ENCODE measurements at places on chromosomes 5 and 9.

DNA sequence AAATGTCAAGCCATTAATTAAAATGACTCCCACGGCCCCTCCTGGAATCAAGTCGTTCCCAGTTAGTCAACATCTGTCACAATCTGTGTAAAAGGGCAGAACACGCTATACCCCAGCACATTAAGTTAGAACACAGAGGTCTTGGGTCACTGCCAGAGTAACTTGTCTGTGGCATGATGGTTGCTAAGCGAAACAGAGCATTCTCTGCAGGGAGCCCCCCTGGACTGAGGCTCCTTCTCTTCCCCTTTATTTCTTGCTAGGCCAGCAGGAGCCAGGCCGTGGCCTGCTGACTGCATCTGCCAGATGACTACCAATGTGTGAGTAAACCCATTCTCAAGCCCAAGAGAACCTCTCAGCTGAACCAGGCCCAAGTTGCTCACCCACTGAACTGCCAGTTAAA lies 51.9 kb upstream of the ZBED3 start:
- DNase-seq, result no peak

DNA sequence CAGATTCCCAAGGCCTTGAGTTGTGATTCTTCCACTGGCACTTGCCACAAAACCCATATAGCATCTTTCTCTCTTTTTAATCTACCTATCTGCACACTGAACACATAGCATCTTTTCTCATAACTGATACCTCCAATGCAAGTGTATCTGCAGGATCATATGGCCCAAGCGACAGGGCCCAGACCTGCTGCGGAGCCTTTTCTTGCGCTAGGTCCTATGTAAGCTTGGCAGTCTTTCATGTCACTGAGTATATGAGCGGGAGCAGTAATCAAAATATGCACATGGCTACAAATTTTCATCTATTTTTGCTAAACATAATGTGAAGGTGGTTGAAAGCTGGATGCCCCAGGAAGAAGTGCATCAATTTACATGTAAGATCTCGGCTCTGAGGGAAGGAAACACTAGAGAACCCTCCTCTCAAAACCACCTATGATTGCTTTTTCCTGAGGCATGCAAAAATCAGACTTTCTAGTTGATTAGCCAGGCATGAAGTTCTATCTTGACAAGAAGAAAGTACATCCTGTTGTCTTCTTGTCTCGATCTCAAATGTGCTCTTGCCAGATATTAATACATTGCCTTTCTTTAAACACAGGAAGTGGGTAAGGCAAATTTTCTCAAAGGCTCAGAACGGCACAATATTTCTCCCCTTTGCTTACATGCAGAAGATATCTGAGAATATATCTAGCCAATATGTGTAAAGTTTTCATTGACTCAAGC lies 26.9 kb upstream of the CEMIP2 start:
- no peak for DNase-seq

DNA sequence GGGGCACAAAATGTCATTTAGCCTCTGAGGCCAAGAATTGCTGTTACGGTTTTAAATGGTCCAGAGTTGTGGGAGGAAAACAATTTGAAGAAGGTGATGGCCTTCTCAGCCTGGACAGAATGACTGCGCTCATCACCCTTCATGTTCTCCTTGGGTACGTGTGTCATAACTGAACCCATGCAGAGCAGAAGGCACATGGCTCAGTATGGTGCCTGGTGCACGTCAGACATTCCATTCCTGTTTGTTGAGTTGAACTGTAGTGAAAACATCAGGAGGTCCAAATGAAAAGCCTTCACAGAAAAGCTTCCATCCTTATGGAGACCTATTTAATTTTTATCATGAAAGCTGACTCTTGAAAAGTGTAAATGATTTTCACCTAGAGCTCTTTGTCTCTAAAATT lies 133.2 kb downstream of the CFAP90 start:
- no peak for DNase-seq

DNA sequence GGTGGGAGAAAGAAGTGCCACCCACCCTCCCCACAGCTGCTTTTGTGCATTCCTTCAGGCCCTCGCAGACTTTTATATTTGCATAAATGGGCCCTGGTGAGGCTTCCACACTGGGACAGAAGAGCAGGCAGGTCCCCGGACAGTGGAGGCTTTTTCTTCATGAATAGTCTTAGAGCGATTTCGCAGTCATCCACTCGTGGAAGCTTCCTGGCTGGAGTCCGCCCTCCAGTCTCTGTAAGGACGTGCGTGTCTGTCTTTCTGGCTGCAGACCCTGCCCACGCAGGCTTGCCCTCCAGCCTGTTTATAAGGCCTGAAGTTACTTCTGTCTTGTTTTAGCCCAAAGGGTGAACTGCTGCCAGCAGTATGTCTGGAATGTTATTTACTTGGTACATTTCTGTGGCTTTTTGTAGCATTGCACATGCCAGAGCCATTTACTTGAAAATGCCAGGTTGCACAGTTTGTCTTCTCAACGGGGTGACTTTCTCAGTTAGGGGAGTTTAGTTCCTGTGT lies 195.7 kb downstream of the AOPEP start:
- no peak for DNase-seq

DNA sequence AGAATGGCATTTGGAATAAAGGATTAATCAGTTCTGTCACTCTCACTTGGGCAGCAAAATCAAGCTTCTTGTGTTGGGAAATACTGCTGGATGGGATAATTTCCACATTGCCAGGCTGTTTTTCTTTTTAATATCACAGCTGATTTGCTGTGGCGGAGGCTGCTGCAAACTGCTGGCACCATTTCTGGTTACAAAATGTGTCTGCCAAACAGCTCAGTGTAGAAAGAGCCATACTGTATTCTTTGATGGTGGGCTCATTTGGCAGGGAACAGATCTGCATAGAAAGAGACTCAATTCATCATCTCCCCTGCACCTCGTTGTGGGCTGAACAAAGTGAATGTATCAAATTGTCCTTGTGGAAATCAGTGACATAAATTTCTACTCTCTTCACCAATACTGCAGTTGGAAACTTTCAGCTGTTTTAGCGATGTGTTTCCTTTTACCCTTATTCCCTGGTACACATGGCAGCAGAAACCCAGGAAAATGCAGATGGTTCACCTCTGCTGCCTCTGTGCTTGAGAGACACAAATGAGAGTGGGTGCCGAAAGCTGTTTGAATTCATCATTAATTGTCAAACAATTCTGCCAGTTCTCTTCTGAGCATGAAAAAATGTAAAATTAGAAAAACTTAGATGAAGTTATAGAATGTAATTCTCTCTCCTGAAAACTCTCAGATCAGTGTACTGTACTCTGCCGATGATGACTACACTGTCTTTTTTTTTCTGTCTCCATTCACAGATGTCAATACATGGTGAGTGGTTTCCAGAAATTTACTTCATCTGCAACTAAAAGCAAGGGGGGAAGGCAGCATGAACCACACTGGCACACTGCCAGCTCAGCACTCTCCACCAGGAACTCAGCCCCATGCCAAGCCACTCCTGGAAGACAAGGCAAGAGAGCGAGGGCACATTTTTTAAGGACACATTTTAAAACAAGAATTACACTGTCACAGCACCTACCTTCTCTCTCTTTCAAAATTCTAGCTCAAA lies 75.0 kb downstream of the HMHB1 start:
- no peak for DNase-seq

DNA sequence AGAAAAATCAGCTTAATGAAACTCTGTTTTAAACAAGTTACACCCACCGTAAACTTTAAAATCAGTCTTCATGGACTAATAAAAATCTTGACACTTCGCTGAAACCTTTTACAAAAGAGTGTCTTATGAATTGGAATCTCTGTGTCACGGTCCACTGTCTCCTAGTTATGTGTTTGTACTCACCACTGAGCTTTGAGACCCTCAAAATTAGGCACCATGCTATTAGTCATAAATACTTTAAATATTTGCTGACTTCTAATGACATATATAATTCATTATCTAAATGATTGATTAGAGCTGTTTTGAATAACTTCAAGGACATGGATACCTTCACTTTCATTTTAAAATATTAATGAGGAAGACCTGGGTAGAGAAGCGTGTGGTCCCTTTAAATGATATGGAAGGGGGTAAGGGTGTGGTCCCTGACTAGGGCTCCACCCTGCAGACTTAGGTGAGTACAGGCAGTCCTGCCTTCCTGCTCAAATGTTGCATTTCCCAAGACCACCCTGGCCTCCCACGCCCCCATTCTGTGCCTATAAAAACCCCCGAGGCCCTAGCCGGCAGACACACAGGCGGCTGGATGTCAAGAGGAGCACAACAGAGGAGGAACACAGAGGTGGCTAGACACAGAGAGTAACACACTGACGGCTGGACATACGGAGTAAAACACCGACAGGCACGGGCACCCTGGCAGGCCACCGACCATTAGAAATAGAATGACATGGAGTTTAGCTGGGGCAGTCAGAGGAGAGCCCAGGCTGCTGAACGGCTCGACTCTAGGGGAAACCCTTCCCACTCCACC lies 179.0 kb upstream of the CDH9 start:
- DNase-seq, result no peak

GRCh38 chr9:124355941-124356744 lies 59.1 kb downstream of the PSMB7 start:
- no peak for DNase-seq

DNA sequence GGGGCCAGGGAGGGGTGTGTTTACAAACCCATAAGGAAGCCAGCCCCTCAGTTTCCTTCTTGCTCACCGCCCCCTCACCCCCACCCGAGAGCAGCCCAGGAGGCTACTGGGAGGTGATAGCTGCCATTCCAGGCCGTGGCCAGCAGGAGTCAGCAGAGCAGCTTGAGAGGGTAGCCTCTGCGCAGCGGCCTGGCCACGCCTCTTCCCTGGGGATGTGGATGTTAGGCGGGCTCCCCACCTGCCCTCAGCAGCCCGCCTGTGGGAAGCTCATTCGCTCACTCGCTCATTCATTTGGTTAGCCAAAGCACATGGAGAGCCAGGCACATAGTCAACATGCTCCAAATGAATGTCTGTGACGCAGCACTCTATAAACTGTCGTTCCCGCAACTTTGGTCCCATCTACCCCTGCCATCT lies 6.1 kb upstream of the DPM2 start:
- DNase-seq, result peak; percentile 70

GRCh38 chr5:180116077-180116999 lies 44.8 kb upstream of the RNF130 start:
- no peak for DNase-seq

DNA sequence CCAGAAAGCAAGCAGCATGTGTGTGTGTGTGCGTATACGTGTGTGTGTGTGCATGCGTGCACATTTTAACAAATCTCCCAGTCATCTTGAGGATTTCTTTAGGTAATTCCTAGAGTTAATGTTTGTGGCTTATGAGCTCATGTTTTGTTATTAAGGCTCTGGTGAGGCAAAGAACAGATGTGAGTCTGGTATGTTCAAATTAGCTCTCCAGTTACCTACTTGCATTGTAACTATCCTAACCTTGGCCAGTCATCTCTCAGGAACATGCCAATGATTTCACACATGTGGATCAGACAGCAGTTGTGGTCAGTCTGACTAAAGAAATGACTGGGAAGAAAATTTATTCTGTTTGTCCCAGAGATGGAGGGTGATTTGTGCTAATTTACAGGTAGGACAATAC lies 163.1 kb downstream of the IZUMO3 start:
- DNase-seq, result no peak

DNA sequence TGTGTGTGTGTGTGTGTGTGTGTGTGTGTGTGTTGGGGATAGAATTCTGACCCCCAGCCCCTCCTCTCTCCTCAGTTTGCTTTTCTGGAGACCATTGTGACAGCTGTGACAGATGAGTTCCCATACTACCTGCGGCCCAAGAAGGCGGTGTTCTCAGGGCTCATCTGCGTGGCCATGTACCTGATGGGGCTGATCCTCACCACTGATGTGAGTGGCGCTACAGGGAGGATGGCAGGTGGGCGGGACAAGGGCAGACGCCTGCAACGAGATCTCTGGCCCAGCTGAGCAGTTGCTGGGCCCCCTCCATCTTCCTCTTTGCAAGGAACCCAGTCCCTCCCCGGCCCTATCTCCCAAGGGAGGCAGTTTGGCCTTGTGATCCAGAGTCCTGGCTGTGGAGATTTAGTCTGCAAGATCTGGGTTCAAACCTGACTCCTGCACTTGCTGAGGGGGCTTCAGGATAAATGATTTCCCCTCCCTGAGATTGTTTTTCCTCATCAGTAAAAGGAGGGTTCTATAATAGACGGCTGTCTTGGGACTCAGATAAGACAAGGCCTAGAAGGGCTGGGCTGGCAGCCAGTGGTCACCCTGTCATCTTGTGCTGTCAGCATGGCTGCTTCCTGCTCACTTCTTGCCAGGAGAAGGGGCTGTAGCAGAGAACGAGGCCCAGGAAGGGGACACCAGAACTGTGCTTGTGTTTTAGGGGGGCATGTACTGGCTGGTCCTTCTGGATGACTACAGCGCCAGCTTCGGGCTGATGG lies 14.1 kb downstream of the SLC6A7 start:
- no peak for DNase-seq

DNA sequence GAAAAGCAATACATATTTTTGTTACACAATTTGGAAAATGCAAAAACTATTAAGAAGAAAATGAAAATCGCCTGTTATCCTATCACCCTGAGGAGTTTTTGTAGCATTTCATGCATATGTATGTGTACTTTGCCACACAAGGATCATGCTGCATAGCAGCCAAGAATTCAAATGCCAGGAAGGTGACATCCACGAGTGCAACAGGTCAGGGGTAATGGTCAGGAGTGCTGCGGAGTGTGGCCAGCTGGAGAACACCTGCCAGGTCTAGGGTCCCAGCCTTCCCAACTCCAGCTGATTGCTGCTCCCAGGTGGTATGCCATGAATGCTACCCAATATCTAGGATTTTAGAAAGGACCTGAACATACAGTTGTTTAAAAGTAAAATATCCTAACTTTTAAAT lies 617.1 kb downstream of the PRELID2 start:
- no peak for DNase-seq

- no peak for DNase-seq
These were observed 46.5 kb downstream of the TAF11L14 start for GRCh38 chr5:17680737-17681136.

DNA sequence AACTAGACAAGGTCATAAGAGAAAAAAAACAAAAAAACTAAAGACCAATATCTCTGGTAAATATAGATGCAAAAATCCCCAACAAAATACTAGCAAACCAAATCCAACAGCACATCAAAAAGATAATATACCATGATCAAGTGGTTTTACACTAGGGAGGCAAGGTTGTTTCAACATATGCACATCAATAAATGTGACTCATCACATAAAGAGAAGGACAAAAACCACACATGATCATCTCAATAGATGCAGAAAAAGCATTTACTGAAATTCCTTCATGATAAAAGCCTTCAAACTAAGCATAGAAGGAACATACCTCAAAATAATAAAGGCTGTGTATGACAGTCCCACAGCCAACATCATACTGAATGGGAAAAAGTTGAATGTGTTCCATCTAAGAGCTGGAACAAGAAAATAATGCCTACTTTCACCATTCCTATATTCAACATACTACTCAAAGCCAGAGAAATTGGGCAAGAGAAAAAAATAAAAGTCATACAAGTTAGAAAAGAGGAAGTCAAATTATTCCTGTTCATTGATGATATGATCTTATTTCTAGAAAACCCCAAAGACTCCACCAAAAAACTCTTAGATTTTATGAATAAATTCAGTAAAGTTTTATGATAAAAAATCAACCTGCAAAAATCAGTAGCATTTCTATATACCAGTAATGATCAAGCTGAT lies 72.2 kb upstream of the FAM169A start:
- no peak for DNase-seq

All from stimulated activated CD8-positive, alpha-beta memory T cell treated with anti-CD3 and anti-CD28 coated beads, Interleukin-15, amount 100 ng/mL, for 48 hours (primary cell).